ENCODE measurements at places on chromosomes 13 and 19.
A peak's percentile ranks its signal among the peaks of the same experiment; 100 is the strongest.

DNA sequence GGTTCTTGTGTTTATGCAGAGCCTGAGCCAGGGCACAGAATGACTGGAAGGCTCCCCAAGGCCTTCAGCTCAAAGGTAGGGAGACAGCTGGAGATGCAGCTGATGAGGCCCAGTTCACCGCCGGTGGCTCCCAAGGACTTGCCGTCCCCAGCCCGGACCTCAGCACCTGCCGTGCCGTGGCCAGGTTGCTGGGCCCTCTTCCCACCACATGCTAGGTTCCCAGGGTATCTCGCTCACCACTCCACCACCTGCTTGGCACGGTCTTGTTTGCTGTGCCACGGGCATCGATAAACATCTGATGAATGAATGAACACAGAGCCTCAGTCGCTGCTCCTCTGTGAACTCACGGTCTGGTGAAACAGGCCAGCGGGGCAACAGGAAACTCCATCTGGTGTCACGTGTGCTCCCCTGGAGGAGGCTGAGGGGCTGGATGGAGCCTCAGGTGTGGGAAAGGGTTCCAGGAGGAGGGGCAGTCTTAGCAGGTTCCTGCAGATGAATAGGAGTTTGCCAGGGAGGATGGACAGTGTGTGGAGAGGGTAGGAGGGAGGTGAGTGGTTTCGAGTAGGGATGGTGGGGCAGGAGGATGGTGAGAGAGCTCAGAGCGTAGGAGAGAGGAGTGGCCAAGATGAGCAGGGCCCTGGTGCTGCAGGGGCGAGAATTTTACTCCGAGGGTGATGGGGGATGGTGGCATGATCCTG lies 3.6 kb upstream of the KLK14 start:
- DNase-seq, result no peak

DNA sequence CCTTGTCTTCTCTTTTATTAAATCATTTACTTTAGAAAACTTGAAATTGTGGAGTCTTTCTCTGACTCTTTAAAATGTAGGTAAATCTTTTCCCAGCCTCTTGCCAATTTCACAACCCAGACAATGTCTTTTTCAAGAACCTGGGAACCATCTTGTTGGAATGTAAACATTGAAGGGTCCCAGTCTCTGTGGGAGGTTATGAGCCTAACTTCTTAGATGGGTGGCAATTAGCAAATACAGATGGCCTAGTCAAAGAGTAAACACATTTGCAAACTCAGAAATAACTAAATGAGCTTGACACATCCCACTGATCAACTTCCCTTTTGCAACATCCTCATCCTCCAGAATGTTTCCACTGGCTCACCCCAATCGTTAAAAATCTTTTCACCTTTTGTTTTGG lies 721.0 kb downstream of the PCDH9 start:
- DNase-seq, result no peak

DNA sequence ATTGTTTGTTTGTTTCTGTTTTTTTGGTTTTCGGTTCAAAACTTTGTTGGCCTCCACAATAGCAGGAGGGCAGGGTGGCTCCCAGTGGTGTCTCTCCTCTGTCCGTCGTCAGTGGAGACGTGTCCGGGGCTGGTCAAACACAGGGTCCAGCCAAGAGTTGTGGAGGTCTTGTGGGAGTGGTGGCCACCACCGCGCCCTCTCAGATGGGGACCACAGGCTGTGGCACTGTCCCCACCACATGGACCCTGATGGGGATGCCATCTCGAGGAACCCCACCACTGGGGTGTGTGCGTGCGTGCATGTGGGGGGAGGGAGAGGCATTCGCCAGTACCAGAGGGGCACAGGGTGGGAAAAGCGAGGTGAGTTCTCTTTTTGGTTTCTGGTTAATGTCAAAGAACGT lies 13.8 kb downstream of the ZNF574 start:
- DNase-seq, result no peak

GRCh38 chr13:78121001-78121400 lies 202.4 kb upstream of the EDNRB start:
- DNase-seq, result no peak

DNA sequence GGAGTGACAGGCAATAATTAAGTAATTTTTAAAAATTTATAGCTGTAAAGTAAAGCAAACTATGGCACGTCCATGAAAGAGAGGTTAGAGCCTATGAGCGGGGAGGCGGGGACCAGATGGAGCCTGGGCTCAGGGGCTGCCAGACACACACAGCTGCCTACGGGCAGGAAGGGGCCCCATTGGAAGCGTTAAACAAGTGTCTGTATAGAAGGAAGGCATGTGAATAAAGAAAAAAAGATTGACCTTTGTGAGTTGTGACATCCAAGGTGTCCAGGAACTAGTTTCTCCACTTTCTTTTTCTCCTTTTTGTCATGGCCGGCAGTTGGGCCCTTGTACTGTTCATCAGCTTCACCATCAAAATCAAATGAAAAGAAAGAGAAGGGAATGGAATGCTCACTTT lies 56.8 kb downstream of the LRCH1 start:
- no peak for DNase-seq

- no peak for DNase-seq
Observed at GRCh38 chr19:39155114-39155700, 29.6 kb downstream of the PAK4 start.

DNA sequence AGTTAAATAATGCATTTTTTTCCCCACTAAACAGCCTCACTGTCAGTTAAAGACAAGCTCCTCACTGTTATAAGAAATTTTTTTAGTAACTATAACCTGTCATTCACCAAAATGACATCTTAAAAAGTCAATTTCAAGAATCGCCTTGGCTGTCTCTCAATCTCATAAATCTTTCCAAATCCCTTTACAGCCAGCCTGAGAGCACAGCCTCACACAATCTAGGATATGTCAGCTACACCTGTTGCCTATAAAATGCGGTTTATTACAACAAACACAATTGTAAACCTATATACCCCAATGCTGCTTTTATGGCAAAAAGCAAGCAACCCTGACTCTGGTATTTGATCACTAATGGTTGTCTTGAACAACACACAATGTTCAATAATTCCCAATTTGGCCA lies 29.5 kb upstream of the FNDC3A start:
- no peak for DNase-seq

DNA sequence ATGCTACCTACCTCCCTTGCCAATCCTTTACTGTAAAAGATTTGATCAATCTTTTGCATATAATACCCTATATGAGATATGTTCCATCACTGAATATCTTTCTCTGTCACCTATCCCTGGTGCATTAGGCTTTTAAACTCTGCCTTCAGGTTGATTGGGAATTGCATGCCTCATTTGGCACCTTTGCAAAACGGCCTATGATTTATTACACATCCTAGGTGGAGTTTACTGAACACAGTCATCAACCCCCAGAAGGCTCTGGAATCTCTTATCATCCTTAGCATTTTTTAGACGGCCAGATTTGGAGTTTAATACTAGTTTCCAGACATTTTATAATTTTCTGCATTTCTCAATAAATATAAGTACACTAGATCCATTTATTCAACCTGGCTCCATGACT lies 448.4 kb upstream of the SLC10A2 start:
- DNase-seq, result no peak

DNA sequence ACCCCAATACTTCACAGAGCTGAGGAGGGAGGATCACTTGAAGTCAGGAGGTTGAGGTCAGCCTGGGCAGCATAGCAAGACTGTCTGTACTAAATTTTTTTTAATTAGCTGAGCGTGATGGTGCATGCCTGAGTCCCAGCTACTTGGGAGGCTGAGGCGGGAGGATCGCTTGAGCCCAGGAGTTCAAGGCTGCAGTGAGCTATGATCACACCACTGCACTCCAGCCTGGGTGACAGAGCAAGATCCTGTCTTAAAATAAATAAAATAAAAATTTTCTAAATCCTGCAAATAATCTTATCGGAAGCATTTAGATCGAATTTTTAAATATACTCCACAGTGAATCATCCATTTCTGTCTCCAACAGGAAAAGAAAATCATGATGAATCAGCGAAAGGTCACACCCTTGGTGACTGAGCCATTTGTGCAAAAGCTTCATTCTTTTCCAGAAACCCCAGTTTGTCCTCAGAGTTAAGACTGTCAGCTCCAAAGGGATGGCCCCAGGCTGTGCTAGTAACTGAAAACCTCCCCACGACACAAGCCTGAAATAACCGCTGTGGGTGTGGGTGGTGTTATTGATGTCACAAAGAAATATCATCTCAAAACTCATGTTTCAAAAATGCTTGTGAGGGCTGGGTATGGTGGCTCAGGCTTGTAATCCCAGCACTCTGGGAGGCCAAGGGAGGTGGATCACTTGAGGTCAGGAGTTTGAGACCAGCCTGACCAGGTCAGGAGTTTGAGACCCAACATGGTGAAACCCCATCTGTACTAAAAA lies 167.6 kb downstream of the PTPRS start:
- no peak for DNase-seq

DNA sequence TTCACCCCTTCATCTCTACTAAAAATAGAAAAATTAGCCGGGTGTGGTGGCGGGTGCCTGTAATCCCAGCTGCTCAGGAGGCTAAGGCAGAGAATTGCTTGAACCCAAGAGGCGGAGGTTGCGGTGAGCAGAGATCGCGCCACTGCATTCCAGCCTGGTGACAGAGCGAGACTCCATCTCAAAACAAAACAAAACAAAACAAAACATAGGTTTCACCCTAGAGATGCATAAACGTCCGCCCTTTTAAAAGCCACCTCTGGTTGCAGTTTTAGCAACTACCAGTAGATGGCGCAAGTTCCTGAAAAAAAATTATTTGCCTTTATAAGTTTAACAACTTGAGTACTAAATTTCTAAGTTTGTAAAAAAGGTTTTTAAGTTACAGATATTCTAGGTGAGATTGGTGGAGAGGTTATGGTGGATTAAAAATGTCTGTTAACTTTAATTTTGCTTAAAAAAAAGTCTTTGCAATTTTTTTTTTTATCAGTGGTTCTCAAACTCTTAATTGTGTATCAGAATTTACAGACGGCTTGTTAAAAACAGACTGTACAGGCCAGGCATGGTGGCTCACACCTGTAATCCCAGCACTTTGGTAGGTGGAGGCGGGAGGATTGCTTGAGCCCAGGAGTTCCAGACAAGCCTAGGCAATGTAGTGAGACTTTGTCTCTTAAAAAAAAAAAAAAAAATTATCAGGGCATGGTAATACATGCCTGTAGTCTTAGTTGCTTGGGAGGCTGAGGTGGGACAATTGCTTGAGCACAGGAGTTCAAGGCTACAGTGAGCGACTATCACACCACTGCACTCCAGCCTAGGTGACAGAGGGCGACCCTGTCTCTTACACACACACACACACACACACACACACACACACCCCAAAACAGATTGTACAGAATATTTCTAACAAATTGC lies 42.1 kb downstream of the NAA16 start:
- DNase-seq, result peak; percentile 38

DNA sequence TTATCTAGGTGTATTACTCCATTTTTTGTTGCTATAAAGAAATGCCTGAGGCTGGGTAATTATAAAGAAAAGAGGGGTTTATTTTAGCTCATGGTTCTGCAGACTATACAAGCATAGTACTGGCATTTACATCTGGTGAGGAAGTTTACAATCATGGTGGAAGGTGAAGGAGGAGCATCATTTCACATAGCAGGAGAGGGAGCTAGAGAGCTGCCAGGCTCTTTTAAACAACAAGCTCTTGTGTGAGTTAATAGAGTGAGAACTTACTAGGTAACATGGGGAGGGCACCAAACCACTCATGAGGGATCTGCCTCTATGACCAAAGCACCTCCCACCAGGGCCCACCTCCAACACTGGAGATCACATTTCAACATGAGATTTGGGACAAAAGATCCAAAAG lies 221.7 kb upstream of the GPC6 start:
- no peak for DNase-seq
